ENCODE measurements at places on chromosomes 3 and 15.
A peak's percentile ranks its signal among the peaks of the same experiment; 100 is the strongest.

GRCh38 chr15:54388746-54389145 lies 410.5 kb downstream of the UNC13C start:
- no peak for DNase-seq

DNA sequence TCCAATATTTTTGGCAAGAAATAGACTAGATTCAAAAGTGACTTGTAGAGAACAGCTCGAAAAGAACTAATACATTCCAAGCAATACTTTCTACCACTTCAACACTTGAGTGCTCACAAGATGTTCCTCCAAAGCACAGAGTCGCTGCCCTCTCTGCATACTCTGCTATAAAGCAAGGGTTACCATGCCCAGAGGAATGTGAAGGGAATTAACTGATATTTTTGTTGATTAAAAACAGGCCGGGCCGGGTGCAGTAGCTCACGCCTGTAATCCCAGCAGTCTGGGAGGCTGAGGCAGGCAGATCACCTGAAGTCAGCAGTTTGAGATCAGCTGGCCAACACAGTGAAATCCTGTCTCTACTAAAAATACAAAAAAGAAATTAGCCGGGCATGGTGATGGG lies 57.6 kb upstream of the CSPG5 start:
- no peak for DNase-seq

GRCh38 chr3:15982667-15983196 lies 185.0 kb upstream of the ANKRD28 start:
- peak; percentile 54 for DNase-seq

DNA sequence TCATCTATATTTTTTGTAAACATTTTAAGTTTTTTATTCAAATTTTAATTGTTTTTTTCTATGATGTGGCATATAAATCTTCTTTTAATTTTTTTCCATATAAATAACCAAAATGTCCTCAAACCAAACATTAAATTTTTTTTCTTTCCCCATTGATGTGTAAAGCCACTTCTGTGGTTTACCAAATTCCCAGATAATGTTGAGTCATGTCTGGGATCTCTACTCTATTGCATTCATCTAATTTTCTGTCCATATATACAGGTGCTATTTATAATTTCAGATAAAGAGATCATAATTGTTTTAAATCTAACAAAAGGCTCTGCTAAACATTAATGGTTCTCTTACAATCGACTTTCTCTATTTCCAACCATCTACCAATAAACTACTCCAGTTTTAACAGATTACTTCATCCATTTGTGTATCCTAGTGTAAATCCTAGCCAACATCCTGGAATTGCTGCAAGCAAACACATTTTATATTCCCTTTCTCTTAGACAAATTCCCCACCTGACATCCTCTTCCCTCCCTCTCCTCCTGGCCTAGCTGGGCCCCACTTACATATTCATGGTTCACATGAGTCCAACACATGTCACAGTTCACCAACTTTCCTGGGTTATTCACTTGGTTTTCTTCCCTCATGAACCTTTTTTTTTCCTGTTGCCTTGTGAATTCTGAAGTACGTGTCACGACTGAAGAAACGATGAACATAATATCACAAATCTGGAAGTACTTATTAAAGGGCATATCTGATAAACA lies 368.0 kb upstream of the AGTR1 start:
- no peak for DNase-seq

DNA sequence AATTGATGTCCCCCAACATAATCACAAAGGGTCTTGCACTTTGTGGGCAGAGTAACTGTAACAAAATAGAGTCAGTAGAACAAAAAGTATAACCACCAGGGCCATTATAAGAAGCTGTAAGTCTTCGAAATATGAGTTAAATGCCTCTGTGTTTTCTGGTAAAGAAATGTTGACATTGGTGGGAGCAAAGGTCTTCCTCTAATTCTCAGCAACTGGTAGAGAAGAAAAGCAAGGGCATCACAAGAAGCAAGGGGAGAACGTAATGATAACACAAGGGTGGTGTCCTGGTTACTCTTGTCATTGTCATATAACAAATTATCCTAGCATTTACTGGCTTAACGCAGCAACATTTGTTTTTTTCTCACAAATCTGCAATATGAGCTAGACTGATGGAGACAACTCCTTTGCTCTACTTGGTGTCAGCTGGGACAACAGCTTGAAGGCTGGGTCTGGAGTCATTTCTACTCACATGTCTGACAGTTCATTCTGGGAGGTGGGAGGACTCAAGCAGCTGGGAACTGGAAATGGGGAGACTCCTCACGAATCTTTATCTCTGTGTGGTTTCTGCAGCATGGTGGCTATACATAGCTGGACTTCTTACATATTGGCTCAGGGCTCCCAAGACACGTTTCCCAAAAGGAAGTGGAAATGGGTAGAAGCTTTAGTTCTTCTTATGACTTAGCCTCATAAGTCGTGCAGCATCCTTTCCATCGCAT lies 20.2 kb downstream of the DNAJB11 start:
- DNase-seq: no peak

DNA sequence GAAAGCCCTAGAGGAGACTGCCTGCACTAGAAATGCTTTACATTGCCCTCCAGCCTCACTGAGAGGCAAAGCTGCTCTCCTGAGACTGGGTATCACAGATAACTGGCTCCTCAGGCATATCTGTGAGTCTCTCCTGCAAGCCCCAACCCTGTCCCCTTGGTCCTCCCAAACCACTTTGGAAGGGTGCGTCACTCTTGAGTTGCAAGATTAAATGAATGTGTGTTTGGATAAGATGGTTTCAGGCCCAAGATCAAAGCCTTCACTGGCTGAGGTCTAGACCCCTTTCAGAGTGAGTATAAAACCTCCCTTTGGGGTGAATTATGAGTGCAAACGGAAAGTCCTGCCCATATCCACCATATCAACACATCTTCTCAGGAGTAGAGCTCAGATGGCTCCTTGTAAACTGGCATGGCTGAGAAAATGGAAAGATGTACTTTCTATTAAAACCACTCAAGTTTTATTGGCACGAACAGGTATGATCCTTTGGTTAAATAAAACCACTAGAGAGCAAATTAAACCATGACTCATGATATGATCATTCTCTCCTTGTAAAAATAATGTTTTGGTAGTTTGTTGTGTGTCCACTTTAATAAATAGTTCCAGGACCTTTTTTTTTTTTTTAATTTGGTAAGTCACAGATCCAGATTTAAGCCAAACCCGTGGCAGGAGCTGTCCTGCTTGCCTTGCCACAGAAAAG lies 164.0 kb downstream of the CHST2 start:
- no peak for DNase-seq

DNA sequence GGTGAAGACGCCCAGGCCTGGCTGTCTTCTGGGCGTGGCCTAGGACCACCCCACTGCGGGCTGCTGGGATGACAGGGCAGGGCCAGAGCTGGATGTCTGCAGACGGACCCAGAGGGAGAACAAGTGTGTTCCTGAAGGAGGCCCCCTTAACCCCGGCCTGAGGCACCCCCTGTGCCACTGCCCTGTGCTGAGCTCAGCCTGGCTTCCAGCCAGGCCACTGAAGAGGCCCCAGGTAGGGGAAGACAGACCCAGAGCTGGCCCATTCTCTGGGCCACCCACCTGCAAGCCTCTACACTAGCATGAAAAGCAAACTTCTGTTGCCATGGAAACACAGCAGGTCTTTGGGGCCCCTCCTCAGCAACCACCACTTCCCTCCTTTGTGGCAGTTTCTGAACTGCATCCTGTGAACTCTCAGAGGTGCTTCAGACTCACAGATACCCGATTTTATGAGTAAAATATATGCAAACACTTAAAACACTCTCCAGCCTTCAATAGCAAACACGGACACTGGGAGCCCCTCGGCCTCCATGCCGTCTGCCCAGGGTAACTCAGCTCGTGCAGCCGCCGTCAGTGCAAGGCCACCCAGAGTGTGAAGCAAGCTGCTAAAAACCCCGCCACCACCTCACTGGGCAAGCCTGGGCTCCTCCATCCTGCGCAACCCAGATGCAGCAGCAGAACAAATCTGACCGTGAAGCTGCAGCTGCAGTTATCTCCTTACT lies 42.5 kb downstream of the CMTM6 start:
- DNase-seq: no peak

DNA sequence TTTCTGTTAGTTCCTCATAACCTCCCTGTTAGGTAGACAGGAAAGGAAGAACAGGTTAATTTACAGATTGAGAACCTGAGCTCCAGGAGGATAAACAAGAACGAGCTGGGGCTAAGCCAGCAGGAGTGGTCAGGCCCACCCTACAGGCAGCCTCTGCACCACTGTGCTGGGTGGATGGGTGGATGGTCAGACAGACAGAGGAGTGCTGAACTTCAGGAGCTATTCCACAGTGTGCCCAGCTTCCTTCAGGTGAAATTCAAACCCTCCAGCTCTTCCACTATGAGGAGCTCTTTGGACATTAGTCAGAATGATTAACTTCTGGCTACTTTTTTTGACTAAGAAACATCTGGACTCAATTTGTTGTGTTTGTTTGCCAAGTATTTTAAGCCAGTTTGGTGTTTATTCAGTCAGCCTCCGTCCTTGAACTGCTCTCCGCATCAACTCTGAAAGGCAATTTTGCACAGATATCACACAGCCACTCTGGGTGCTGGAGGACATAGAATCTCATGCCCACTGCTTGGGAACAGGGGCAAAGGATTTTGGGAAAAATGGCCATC lies 361.9 kb downstream of the CLSTN2 start:
- DNase-seq: no peak

GRCh38 chr3:184299488-184300377 lies 692 bp downstream of the PSMD2 start:
- DNase-seq: no peak

- DNase-seq: no peak
Measured at GRCh38 chr3:60313951-60314461, 937.2 kb downstream of the FHIT start.

DNA sequence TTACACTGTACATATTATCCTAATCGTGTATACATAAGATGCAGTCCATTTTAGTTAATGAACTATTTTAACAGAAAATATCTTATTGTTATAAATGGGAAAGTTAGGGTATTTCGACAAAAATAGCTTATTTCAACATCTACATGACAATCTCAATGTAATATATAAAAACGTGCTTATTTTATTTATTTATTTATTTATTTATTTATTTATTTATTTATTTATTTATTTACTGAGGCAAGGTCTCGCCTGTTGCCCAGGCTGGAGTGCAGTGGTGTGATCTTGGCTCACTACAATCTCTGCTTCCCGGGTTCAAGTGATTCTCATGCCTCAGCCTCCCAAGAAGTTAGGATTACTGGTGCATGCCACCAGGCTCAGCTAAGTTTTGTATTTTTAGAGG lies 614.2 kb downstream of the CADM2 start:
- no peak for DNase-seq

DNA sequence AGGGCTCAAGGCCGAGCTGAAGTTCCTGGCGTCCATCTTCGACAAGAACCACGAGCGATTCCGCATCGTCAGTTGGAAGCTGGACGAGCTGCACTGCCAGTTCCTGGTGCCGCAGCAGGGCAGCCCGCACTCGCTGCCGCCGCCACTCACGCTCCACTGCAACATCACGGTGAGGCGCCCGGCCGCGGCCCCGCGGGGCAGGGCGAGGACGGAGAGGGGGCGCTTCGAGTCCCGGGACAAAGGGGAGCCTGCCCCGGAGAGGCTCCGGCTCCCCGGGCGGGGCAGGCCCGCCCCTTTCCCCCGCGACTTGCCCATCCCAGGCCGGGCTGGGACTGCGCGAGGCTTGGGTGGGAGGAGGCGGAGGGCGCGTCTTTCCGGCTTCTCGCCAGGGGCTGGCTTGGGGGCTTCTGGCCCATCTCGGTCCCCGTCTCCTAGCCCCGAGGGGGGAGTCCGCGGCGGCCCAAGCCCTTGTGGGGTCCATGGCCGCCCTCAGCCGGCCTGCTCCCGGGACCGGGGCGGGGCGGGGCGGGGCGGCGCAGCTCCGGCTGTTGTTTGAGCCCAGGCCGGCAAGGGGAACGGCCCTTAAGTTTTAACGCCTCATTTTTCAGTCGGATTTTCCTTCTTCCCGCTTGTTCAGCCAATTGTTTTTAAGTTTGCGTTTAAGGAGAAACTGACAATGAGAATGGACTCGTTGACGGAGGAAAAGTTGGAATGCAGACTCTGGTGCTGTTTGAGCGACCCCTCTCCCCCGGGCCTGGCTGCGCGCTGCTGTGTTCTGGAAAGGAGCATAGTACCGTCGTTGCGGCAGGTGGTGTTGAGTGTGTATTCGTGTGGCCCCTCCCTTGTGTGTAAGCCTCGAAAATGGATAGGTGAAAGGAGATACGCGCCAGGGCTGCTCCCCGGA lies 683 bp downstream of the UBE2Q2 start:
- DNase-seq: peak; percentile 34

- DNase-seq: no peak
Measured at GRCh38 chr15:96538491-96538890, 208.0 kb downstream of the NR2F2 start.

GRCh38 chr3:164452707-164453106 lies 625.6 kb downstream of the SI start:
- no peak for DNase-seq

DNA sequence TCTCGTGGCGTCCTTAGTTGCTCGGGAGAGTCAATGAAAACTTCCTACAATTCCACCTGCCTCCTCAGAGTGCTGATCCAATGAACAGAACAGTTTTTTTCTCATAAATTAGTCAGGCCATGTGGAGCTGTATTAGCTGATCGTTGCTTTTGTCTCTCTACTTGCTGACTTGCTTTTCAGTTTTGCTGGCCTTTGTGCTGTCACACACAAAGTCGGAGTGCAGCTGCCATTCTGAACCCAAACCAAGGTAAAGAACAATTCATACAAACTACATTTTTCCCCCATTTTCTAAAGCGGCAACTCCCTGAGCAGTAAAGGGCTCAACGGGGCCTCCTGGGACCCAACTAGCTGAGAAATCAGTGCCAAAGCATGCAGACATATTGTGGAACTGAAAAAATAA lies 43.1 kb downstream of the MEIS2 start:
- DNase-seq: no peak

DNA sequence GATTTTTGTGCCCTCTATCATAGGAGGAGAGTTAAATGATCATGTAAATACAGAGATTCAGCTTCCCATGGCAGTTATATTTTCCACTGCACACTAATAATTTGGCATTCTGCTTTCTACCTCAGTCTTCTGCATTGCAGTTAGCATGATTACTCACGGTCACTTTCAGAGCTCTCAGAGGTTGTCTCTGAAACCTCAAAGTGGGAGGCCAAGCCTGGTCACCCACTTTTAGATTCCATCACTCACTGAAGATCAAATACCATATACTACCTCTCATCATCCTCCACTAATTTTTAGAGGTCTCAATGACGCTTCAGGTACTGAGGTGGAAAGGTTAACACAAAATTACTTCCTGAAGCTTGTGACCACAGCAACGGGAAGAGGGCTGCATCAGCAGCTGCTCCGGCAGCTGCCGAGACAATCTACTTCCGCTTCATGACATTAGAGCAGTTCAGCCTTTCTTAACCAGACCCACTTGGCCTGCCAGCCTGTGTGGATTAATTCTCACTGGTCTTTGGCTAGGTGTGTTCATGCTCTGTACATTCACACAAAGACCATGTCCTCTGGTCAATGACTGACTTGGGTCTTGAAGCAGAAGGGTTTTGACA lies 416.4 kb upstream of the PDZRN3 start:
- DNase-seq: no peak

GRCh38 chr3:32686713-32687112 lies 1.7 kb downstream of the CNOT10 start:
- no peak for DNase-seq

- peak; percentile 24 for DNase-seq
Measured at GRCh38 chr15:73052653-73053397, 562 bp downstream of the NEO1 start.
